ENCODE measurements at places on chromosomes 3 and 15.

GRCh38 chr15:26013981-26014380 lies 150.9 kb upstream of the ATP10A start:
- DNase-seq, result no peak

- no peak for DNase-seq
These were observed 137.7 kb downstream of the CHSY1 start for GRCh38 chr15:101114166-101114565.

DNA sequence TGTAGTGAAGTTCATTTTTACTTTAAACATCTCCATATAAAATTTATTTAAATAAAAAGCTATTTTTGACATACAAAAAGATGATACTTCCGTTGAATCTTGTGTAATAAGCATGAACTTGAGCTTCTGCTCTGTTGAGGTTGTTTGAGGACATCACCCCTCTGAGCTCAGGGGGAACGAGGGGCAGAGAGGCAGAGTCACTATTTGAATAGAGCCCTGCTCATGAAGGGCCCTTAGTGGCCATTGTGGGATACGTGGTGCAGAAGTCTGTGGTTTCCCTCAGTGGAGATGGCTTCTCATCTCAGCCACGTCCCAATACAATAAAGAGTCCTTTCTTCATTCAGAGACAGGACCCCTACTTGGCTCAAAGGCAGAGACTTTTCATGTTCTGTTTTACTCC lies 10.6 kb downstream of the CEMIP start:
- DNase-seq, result no peak

- no peak for DNase-seq
These were observed 24.1 kb downstream of the CGGBP1 start for GRCh38 chr3:88034491-88035275.

DNA sequence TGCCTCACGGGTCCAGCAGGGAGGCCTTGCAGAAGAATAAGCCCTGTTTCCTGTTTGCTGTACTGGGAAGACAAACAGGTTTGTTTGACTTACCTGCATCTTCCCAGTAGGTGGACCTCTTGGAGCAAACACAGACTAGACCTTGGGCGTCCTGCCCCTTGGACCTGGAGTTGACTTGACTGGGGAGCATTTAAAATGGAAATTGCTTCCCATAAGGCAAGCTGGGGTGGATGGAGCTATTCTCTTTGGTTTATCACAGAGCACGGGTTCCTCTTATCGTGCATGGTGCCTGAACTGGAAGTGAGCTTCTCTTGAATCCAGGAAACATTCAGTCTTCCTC lies 151.4 kb downstream of the RPLP1 start:
- no peak for DNase-seq

DNA sequence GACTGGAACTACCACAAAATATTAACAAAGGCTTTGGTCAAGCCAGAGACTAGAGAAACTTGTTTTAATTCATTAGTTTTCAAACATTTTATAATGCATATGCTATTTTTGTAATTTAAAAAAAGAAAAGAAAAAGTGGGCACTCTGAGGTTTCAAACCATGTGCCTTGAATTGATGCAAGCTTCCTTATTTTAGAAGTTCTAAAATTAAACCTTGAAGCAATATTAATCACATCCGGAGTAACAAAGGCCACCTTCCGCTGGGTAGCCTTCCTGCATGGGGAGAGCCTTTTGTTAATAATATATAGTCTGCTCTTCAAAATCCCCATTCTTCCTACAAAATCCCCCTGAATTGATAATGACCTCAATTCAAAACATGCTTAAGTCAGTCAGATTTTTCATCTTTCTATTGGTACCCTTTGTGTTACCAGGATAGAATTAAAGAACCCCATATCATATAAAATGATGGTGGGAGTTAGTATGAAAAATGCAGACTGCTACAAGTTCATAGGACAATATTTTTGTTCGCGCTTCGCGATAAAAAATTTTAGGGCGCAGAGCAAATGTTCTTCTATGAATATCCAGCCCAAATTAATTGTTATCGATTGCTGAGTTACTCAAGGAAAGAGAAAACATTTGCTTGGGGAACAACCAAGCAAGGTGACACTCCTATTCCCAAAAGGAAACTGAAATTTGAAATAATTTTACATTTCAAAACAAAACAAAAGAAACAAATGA lies 30.6 kb downstream of the LDHAL6B start:
- no peak for DNase-seq

DNA sequence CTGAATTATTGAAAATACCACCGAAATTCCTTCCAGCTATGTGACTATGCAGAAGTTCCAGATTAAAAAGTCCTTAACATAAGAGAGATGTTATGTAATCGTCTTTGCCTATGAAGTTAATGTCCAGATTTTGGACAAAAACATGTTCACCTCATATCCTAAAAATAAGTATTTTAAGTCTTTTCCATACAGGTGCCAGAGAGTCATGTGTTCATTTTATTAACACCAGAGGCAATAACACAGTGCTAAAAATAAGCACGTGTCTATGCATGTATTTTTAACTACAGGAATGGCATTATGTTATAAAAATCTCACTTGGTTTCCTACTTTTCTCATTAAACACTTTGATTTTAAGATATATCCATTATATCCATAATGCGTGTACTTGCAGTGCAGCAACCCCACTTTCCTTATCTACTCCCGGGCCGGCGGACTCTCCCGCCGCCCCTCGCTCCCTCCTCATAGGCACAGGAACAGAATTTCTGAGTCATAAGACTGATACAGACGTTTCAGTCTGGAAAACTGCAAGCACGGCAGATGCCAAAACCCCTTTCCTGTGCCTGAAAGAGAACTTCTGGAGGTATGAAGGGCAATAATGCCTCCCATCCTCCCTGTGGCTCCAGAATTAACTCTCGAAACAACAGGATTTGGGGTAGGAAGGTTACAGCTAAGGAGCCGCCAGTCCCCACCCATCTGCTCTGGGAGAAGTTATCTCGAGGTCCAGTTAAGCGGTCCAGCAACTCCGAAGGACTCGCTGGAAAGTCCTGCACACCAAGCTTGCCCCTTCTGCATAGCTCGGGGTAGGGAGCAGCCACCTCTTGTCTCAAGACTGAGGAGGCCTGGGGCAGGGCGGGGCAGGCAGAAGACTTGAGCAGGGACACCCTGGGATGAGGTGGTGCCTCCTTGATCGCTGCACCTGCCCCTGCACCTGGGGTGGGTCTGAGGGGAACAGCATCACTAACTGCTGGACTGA lies 22.3 kb upstream of the PSTPIP1 start:
- DNase-seq, result no peak

GRCh38 chr3:100046986-100047385 lies 67.3 kb downstream of the FILIP1L start:
- no peak for DNase-seq

DNA sequence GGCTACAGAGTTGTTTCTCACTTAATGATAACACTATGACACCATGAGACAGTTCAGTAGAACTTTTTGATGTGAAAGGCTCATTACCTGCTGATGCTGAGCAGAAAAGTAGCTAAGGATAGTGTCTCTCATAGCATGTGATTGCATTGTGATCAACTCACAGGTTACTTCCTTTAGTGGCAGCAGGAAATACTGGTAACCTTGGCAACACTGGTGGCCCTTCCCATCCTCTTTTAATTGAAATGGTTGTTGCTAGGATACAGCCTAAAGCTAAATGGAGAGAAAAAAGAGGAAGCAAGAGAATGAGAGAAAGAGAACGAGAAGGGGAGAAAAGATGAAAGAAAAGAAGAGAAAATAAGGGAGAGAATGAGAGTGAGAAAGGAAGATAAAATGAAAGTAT lies 204.7 kb upstream of the GAP43 start:
- no peak for DNase-seq

- no peak for DNase-seq
These were observed 406.0 kb upstream of the TMCO5A start for GRCh38 chr15:37528432-37528831.

DNA sequence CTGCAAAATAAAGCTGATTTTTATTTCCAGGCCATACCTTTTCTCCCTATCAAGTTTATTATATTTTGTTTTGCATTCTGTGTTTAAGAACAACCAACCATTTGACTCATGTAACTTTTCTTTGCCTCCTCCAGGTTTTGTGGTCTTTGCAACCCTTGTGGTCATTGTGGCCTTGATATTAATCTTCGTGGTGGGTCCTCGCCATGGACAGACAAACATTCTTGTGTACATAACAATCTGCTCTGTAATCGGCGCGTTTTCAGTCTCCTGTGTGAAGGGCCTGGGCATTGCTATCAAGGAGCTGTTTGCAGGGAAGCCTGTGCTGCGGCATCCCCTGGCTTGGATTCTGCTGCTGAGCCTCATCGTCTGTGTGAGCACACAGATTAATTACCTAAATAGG lies 27.6 kb downstream of the NIPA2 start:
- DNase-seq, result no peak

DNA sequence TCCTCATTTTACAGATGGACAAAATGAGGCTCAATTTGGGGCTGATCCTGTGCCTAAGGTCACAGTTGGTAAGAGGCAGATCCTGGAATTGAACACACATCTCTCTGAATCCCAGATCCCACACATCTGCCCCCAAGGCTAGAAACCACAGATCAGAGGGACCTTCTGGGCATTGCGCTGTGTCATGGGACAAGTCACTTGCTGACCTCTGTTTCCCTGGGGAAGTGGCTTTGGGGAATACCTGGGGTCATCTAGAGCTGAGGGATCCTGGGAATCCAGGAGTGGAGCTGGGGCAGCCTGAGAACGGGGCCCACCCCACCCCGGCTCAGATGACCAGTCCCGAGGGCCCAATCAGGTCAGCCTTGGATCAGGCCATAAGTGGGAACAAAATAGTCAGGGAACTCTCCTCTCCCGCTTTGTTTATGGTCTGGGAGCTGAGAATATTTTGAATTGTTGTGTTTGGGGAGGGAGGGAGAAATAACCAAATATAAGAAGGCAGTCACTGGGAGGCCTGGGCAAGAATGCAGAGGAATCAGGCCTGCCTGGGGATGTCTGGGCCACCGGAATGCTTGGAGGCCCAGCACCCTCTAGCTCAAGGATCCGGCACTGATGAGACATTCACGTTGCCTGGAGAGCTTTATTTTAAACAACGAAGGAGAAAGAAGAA lies 8.8 kb upstream of the SLC6A6 start:
- DNase-seq, result no peak

- DNase-seq, result no peak
These were observed 55.7 kb downstream of the TNIK start for GRCh38 chr3:171404376-171404967.

DNA sequence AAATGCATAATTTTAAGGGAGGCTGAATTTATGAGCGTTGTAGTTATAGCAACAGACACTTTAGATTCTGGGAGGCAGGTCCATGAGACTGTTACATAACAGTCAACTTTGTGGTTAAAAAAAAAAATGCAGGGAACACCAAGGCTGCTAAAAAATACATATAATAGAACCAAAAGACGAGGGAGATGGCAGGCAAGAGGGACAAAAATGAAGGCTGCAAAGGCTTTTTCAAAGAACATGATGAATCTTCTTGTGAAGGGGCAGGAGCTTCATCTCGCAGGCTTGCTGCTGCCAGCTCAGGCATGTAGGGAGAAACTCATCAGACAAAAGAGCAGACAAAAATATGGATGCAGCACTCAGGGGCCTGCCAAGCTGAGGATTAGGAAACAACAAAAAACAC lies 243.9 kb downstream of the SHQ1 start:
- no peak for DNase-seq

DNA sequence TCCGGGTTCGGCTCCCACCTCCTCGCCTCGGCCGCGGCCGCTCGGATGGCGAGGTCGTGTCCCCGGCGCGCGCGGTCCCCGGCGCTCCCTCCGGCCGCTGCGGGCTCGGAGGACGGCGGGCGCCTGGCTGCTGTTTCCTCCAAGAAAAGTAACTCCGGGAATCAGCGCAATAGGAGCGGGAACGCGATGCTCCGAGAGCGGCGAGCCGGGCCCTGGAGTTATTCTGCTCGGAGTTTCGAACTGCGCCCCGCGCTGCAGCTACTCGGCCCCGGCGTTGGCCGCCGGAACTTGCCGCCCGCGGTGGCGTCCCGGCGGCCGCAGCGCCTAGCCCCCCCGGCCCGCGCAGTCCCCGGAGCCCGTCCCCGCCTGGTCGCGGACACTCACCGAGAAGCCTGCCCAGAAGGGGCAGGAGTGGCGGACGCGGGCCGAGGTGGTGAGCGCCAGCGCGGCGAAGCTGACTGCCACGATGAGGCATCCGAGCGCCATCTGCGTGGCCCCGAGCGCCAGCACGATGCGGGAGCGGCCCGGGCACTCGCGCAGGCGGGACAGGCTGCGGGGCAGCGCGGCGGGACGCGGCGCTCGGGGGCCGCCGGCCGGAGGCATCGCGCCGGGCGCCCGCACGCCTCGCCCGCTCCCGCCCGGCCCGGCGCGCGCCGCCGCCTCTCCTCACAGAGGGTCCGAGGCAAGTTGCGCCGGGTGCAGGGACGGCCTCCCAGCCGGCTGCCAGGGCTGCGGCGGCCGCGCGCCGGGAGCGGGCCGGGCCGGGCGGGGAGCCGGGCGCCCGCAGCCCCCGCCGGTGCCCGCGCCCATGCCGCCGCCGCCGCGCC lies 251.9 kb downstream of the TJP1 start:
- DNase-seq, result no peak

DNA sequence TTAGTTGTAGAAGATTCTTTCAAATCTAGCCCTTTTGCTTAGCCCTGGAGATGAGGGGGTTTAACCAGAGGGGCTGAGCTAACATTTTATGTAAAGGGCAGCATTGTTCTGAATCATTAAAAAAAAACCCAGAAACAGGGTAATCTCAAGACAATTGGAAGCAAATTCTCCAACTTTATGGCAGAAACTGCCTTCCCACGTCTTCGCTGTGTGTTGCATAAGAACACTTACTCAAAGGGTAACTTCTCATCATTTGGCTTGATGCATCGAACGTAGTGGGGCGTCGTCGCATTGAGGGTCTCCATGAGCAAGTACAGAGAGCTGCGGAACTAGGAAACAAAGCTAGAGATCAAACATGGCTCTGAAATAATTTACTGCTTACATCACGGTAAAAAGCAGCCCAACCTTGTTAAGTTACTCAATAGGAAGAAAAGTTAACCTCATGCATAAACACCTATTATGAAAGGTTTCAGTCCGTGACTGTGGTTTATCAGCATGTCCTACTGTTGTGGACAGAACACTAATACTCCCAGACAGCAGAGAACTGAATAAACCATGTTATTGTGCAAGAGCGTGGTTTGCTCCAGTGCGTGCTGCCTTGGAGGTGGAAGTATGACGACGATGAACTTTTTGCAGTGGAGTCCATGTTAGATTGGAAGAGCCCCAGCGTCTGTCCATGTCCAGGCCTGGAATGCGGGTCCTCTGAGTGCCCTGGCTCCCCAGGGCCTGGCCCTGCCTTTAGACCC lies 48.7 kb downstream of the MYO5C start:
- DNase-seq, result no peak

GRCh38 chr15:82548700-82549099 lies 8.4 kb upstream of the RPS17 start:
- DNase-seq, result no peak

DNA sequence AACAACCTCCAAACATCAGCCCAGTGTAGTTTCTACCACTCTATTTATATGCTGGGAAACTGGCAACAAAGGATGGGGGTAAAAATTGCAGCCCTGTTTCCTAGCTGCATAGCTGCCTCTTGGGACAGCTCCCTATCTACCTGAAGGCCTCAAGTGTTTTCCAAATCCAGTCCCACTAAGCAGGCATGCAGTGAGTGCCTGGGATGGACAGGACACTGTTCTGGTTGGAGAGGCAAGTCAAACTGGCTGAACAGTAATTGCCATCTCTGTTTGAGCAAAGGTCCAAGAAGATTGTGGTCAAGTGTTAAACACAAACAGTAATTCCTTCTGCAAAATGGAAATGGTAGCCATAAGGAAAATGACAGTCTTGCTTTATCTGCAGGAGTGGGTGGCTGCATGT lies 125.4 kb downstream of the FMN1 start:
- no peak for DNase-seq

GRCh38 chr3:179599531-179599930 lies 4.9 kb downstream of the MRPL47 start:
- DNase-seq, result no peak

- no peak for DNase-seq
These were observed at the start of gene TPM1 for GRCh38 chr15:63041974-63042876. Gene TPM1 (plus strand): TSS chr15:63042747. CDS start chr15:63042830, 83 bp downstream.

- DNase-seq, result no peak
These were observed 113.7 kb upstream of the RASGRP1 start for GRCh38 chr15:38678281-38678680.

All from stimulated activated CD4-positive, alpha-beta T cell treated with anti-CD3 and anti-CD28 coated beads, TNF-alpha, amount 100 ng/mL, for 4 hours (primary cell).